ENCODE measurements at places on chromosomes 16 and 17.

- DNase-seq: no peak
Observed at GRCh38 chr17:59733697-59734096, 26.2 kb downstream of the VMP1 start.

DNA sequence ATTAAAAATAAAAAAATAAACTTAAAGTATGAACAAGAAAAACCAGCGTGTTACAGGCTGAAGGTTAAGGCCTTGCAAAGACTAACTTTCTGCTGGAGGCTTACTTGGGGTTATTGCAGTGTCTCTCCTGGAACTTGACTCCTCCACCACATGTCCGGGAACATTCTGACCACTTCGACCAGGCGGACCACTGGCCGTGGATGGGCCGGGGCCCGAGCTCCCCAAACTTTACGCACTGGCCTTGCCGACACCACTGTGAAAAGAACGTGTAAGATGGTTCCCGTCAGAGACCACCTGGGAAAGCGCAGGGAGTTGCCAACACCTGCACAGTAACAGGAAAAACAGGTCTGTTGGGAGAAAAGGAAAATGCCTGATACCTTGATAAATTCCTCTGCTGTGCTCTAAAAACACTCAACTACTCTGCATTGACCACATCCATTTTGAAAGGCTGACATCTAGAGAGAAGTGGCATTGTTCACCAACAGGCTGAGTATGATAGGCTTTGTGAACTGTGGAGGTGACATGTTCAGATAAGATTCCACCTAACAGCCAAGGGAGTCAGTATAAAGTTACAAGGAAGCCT is 99.1 kb downstream of the ADAMTS18 start:
- no peak for DNase-seq

DNA sequence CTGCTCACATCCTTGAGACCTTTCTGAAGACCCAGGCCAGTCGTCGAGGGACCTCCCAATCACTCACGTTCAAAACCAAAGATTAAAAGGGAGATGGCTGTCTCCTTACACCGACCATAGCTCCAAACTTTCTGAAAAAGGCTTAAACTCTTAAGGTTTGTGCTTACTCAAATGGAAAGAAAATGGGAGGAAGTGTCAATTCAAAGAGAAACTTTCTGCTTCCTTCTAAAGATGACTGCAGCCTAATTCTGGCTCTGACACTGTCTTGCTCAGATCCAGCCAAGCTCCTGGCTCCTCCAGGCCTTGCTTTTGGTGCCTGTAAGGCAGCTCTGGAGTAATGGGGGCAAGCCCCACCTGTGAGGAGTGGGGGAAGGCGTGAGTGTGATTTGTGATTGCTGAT is 54.9 kb upstream of the WSB1 start:
- DNase-seq: no peak

DNA sequence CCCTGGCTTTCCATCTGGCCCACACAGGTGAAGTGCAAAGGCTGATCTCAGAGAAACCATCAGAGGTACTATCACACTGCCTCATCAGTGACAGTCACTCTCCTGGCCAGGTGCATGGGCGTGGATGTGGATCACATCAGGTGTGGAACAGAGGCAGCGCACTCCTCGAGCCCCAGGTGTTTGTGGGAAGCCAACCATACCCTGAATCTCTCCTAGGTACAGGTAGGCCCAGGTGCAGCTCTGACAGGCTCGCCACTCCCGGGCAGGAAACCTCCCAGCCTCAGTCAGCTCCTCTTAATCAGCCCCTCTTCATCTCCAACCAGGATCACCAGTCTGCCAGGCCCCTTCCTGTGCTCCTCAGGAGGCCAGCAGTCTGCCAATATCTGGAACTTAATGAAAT is 31.7 kb downstream of the TLE7 start:
- no peak for DNase-seq

DNA sequence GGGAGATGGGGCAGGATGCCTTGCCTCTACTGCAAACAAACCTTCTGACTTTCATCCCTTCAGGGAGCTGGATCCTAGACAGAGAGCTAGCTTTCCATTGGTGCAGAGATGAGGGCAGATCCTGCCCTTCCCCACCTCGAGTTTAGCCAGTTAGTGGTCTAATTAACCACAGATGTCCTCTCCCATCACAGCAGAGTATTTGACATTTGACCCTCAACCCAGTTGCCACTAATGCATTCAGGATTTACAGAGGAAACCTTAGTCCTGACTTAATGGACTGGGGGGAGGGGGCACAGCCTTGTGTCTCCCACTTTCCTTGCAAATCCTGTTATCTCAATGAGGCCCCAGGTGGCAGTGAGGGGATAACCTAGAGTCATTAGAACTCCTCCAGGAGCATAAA is 10.2 kb downstream of the PIP4K2B start:
- no peak for DNase-seq

DNA sequence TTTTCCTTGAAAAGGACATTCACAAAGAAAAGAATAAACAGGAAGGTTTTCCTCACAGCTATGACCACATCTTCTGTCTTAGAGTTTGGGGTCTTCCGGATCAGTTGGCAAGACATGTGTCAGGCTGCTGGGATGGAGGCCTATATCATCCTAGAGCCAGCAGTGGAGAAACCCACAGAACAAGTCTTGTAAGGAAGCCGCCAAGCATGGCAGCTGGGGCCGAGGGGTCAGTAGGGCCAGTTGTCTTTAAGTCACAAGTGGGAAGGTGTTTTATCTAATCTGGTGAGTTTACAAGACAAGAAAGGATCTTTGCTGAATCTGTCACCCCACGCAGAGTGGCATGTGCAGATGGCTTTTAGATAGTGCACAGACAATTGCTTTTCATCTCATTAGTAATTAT is 25.7 kb downstream of the SCNN1B start:
- no peak for DNase-seq
